Muscle of back (tissue), 13 donors: ENCODE measurements at places on chromosomes 6 and 20.

- peak; percentile 46 for DNase-seq
Measured at GRCh38 chr6:145544041-145544440, 191.3 kb downstream of the EPM2A start.

GRCh38 chr20:5735845-5736510 is 14.2 kb upstream of the SHLD1 start:
- peak; percentile 52 for DNase-seq

GRCh38 chr6:90087106-90087833 is 193.0 kb downstream of the GJA10 start:
- DNase-seq: no peak

GRCh38 chr6:166417285-166417691 is 34.5 kb upstream of the MPC1 start:
- DNase-seq: no peak

- no peak for DNase-seq
Measured at GRCh38 chr20:46076806-46077205, 13.0 kb downstream of the NCOA5 start.

DNA sequence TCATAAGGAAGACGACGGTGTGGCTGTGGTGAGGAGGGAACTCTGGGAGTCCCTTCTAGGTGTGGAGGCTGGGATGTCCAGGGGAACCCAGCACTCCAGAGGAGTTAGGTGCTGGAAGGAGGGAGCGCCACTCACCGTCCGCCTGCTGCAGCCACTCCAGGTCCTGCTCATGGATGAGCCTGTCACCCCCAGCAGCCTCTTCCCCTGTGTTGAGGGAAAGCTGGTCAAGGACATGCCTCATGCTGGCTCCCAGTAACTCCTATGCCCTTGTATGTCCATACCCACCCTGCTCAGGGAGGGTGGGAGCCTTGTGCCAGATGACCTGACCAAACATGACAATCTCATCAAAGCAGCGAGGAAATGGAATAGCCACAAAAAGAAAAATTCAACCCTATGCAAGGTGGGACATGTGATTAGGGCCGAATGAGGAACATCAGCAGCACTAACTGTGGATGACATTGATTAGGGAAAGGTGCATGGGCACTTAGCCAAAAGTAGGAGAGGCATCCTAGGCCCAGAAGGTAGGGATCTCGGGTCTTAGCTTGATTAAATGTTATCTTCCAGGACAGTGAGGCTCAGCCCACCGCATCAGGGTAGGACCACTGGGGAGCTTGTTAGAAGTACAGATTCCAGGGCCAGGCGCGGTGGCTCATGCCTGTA is 3.0 kb downstream of the DNPH1 start:
- DNase-seq: no peak
